Fibroblast of skin of right biceps (primary cell): ENCODE measurements at places on chromosomes 7 and 10.

DNA sequence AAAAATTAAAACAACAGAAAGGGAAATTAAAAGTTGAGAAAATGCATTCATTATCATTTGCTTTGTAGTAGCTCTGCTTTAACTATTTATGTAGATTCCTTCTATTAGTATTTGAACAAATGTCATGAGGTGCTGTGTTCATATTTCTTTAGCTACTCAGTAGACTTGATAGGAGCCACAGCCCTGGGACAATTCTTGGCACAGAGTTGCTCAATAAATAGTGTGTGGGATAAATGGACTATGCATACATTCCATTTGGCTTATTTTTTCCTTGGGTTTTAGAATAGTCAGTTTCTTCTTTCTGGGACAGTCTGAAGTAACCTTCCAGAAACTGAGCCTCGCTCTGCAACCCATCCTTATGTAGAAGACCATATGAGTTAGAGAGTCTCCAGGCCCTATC is 13.4 kb downstream of the RPP30 start:
- DNase-seq = peak; percentile 79

DNA sequence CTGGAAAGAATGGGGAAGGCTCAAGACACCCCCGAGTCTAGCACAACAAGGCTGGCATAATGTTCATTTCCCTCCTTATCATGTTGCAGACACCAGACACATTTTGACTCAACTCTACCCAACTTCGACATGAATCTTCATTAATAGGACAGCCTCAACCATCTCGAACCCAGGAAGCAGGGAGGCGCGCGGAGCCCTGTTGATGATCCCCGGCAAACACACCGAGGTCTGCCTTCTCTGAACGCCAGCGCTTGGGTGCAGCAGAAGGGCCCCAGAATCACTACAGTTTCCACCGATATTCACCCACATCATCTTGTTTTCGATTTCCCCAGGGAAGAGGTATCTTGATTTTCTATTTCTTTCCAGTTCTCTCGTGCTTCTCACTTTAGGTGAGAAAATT is 563.6 kb downstream of the TCERG1L start:
- DNase-seq = no peak

- peak; percentile 91 for DNase-seq
These were observed at the start of gene HOXA4 for GRCh38 chr7:27130540-27131389. Gene HOXA4, minus strand, starts transcription at chr7:27130757. Its CDS starts 24 bp downstream, at chr7:27130733.

DNA sequence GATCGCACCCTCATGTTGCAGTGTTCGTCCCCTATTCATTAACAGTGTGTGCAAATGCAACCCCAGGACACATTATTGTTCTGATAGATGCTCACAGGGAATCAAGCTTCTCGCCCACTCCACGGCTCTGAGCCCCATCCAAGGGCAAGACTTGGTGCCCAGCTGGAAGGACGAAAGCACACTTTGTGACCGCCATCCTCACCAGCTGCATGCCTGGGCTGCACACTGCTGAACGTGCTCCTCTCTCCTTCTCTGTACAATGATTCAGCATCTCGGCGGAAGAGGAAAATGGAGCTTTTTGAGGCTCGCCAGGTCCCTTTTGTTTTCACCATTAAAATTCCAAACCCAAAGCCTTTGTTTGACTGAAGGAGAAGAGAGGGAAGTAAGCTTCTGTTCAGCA is 41.9 kb downstream of the MKI67 start:
- no peak for DNase-seq

GRCh38 chr7:234708-235553 is 42.6 kb downstream of the FAM20C start:
- no peak for DNase-seq

DNA sequence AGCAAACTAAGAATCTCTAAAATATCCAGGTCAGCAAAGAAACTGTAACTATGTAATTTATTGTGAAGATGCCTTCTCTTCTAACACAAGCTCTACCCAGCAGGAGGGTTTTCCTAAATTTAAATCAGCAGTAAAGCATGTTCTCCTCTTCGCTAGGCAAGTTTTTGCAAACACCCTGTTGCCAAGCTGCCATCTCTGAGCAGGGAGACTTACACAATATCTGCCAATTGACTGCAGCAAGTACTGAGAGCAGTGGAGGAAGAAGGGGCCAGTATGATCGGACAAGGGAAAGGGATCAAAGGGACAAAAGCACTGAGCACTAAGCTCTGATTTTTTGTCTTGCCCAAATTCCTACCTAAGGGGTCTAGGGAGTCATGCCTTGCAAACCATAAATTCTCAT is 16.0 kb upstream of the LANCL2 start:
- no peak for DNase-seq

DNA sequence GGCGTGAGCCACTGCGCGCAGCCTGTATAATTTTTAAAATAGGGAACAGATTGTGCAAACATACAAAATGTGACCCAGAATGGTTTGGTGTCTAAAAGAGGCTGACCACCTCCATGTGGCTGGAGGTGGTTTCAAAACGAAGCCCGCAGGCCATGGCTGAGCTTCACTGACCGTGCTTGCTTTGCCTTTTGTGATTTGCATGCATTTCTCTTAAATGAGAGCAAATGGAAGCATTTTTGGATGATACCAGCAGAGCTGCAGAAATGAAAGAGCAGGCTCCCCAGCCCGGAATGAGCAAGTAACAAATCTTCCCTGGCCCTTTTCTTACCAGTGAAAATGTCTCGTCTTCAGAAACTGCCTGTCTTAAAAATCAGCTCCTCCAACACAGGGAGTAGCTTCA is 239.9 kb downstream of the CAMK1D start:
- no peak for DNase-seq

GRCh38 chr7:41107938-41108448 is 594.9 kb downstream of the INHBA start:
- peak; percentile 73 for DNase-seq

GRCh38 chr7:33108554-33109004 is 625 bp downstream of the RP9 start:
- DNase-seq = peak; percentile 26

DNA sequence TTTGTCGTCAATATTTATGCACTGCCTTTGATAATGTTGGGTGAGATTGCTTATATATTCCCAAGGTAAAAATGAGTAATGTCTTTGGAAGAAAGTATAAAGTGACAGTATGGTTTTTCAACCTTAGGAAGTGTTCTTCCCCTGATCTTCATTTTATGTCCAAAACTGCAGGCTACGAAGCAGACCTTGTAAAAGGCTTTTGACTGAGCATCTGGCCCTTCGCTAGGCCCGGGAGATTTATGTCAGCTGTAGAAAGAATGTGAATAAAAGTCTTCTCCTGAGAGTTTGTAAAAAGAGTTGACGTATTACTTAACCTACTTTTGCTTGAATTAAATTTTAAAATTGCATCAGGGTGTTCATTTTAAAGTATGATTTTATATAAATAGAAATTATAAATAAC is 116.8 kb downstream of the CPED1 start:
- no peak for DNase-seq

DNA sequence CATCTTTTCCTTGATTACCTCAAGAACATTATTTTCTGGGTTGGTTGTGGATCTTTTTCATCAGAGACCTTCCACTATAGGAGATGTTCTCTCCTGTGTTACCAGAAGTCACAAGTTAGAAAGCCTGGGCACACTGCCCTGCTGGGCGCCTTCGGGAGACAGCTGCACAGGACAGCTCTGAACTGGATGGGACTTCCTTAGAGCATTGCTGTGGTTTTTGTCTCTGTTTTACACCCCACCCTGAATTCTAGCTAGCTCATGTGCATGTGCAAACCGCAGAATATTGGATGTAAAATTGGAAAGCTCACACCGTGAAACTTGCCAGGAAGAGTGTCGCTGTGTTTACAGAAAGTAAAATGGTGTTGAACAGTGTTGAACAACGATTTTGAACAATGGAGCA is 54.4 kb upstream of the SEC61G start:
- DNase-seq = no peak

GRCh38 chr10:95517536-95518454 is 43.4 kb downstream of the SORBS1 start:
- DNase-seq = peak; percentile 38

- no peak for DNase-seq
These were observed 516.1 kb downstream of the NRG3 start for GRCh38 chr10:82390866-82391658.

DNA sequence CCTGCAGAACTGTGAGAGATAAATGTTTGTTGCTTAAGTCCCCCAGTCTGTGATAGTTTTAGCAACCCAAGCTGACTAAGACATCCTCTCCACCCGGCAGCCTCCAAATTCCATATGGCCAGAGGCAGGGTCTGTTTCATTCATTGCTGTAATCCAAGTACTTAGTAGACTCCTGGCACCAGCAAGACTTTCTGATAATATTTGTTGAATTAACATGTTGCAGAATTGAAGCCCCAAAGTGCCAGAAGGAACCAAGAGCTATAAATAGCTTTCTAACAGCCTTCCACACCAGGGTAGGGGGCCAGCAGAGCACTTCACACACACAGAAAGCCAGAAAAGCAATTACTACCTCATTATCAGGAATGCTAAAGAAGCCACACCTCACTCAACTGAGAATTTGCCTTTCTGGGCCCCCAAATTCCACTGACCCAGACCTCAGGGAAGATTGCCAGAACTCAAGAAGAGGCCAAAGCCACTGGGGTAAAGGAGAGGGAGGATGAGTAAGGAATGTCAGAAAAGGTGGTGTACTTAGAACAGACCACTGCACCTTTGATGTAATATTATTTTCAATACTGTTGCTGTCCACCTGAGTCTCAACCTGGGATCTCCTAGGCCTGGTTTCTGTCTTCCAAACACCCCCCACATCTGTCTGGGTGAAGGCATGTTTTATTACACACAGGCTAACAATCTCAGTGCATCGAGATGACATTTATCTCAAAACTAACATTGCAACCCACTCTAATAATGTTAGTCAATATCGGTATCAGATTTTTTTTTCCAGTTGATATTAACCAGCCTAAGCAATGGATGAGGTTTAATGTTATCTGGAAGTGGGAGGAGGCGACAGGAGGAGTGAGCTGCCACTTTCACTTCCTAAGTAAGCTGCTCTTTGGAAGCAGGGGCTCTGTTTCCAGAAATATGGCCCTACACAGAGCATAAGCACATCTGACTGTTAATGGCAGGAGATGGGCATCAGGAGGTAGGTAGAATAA is 5.5 kb downstream of the NOD1 start:
- DNase-seq = peak; percentile 88

DNA sequence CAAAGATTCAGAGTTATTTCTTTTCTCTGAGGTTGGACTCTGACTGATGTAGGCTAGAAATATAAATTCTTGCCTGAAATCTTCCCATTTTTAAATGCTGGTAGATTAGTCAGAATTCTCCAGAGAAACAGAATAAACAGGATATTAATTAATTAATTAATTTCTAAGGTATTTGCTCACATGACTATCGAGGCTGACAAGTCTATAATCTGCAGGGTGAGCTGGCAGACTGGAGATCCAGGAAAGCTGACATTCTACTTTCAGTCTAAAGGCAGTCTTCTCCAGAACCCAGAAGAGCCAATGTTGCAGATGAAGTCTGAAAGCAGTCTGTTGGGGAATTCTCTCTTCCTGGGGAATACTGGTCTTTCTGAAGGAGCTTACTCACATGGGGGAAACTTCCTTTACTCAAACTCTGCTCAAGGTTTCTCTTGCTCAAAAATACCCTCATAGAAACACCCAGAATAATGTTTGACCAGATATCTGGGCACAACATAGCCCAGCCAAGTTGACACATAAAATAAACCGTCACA is 189.7 kb downstream of the KIF20B start:
- DNase-seq = no peak

DNA sequence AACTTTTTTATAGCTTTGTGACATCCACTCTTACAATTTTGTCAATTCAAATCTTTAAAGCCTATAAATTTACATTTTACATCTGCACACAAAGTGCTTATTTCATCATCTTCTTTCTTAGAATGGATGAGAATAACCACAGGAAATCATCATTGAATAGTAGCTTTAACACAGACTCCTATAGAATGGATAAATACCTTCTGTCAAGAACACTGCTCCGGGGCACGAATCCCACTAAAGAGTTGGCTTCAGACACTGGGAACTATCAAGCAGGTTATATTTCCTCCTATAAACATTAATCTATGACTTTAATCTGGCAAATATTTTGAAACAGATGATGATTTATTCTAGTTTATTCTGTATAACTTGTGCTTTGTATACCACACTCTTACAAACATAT is 269.7 kb upstream of the TPK1 start:
- DNase-seq = no peak

DNA sequence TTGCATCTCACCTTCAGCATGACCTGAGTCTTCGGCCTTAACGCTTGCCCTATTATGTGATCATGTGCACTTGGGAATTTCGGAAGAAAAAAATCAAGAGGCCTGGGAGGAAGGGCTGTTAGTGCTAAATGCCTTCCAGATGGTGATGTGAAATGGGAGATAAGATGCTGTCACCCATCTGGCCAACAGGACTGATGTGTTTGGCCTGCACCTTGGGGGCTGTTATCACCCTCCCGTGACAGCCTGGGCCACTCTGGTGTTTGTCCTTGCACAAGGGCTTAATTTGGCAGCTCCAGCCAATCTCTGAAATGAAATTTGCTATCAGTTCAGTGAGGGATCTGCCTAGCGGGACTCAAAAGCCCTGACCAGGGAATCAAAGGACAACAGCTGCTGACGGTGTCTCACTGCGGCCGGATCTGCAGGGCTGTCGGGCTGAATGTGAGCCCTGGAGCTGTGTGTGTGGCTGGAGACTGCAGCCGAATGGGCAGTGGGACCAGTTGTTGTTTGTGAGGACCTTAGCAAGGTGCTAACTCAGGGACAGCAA is 131.4 kb upstream of the BTBD16 start:
- DNase-seq = no peak

GRCh38 chr7:40644454-40645188 is 509.8 kb downstream of the SUGCT start:
- DNase-seq = no peak

GRCh38 chr7:104883248-104883717 is 130.7 kb upstream of the KMT2E start:
- DNase-seq = no peak

DNA sequence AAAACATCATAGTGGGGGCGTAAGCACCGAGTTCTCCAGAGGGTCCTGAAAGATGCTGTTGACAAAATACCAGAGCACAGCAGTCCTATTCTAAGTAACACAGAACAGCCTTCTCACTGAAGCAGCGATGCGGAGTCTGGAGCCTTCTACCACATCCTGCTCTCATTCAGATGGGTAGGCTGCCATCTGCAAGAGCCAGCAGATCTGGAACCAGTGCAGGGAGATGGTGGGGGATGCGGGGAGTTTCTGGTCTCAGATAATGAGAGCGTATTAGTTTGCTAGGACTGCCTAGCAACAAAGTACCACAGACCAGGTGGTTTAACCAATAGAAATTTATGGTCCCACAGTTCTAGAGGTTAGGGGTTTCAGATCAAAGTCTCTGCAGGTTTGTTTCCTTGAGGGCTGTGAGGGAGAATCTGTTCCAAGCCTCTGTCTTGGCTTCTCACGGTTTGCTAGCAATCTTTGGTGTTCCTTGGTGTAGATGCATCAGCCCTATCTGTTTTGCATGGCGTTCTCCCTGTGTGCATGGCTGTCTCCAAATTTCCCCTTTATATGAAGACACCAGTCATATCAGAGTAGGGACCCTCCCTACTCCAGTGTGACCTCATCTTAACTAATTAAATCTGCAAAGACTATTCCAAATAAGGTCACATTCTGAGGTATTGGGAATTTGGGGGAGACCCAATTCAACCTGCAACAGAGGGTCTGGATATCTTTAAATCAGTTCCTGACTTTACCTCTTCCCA is 52.0 kb upstream of the STEAP1B start:
- no peak for DNase-seq
